ENCODE measurements at places on chromosomes 1 and 21. TPM values are rescaled to one million over a fixed set of nuclear protein-coding genes. Genes with fewer than 3 reads are reported as not detected.

GRCh38 chr1:245090491-245091090, 64.2 kb upstream of the KIF26B start:
- no peak for DNase-seq

GRCh38 chr1:109309347-109309746, 2.5 kb upstream of the MYBPHL start:
- no peak for DNase-seq

GRCh38 chr1:74452035-74452434, 60.4 kb downstream of the LRRC53 start:
- DNase-seq: no peak

GRCh38 chr1:60153961-60154360, 80.4 kb upstream of the C1orf87 start:
- DNase-seq: no peak

- no peak for DNase-seq
Observed at GRCh38 chr1:29385966-29386365, 149.6 kb downstream of the PTPRU start.

- no peak for DNase-seq
Observed at GRCh38 chr1:18530587-18531502, 50.1 kb downstream of the KLHDC7A start.

DNA sequence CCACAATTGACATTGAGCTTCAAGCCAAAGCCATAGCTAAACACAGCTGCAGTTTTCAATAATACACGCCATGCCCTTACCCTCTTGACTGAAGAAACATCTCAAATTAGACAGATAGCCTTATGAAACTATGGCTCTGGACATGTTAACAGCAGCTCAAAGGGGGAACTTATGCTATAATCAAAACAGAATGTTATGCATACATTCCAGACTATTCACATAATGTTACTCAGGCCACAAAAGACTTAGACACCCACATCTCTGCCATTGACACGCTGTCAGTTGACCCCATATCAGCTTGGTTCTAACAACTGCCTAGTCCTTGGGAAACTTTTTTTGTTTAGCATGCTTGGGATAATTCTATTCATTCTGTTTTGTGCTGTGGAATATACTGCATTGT, 2.3 kb upstream of the NENF start:
- DNase-seq: no peak

- DNase-seq: no peak
Observed at GRCh38 chr1:117826540-117827078, 102.8 kb downstream of the GDAP2 start.

- DNase-seq: no peak
Observed at GRCh38 chr1:115467196-115467595, 129.1 kb upstream of the NGF start.

GRCh38 chr21:32812035-32812434, 40.5 kb upstream of the PAXBP1 start:
- no peak for DNase-seq

GRCh38 chr1:164731161-164731876, 172.3 kb downstream of the PBX1 start:
- DNase-seq: no peak

DNA sequence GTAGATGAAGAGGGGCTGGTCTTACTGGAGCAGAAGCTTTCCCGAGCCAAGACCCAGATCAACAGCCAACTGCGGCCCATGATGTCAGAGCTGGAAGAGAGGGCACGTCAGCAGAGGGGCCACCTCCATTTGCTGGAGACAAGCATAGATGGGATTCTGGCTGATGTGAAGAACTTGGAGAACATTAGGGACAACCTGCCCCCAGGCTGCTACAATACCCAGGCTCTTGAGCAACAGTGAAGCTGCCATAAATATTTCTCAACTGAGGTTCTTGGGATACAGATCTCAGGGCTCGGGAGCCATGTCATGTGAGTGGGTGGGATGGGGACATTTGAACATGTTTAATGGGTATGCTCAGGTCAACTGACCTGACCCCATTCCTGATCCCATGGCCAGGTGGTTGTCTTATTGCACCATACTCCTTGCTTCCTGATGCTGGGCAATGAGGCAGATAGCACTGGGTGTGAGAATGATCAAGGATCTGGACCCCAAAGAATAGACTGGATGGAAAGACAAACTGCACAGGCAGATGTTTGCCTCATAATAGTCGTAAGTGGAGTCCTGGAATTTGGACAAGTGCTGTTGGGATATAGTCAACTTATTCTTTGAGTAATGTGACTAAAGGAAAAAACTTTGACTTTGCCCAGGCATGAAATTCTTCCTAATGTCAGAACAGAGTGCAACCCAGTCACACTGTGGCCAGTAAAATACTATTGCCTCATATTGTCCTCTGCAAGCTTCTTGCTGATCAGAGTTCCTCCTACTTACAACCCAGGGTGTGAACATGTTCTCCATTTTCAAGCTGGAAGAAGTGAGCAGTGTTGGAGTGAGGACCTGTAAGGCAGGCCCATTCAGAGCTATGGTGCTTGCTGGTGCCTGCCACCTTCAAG, 57.3 kb downstream of the LAMC2 start:
- DNase-seq: no peak

GRCh38 chr1:176416777-176417176, 46.2 kb upstream of the PAPPA2 start:
- no peak for DNase-seq

- no peak for DNase-seq
Observed at GRCh38 chr1:115880981-115881672, 40.2 kb upstream of the NHLH2 start.

DNA sequence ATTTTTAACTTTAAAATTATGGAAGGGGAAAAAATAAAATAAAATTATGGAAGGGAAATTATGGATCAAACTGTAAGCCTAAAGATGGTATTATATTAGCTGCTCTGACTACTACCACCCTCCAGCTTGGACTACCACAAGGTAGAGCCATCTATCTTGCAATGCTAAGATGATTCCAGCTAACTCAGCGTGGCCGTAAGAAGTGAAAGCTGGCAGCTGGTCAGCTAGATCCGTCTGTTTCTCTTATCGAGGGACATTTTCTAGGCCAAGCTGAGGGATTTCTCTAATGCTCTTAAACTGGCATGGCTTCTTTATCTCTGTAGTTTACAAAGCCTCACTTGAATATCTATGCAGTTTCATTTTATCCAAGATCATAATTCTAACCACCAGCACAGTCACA, 31.5 kb downstream of the LYST start:
- no peak for DNase-seq

DNA sequence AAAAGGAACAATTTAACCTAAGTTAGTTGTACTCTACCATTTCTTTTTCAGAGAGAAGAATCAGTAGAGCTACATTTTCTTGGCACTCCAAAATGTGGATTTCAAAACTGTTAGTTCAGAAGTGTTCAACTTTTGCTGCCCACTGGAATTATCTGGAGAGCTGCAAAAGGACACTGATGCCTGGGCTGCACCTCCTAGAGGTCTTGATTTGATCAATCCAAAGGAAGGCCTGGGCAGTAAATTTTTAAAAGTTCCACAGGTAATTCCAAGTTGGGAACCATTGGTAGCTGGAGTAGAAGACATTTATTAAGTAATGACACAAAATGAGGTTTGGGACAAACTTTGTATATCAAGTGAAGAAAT, 79.3 kb upstream of the HMCN1 start:
- DNase-seq: no peak

The CDK11A gene
- 25.8 TPM for total RNA-seq

The CDA gene
- 4.0 TPM for total RNA-seq

The TEDDM1 gene
- total RNA-seq: not detected

The CCDC185 gene
- not detected for total RNA-seq

The CFAP107 gene
- total RNA-seq: not detected

The CCDC27 gene
- not detected for total RNA-seq

The POLR3C gene
- total RNA-seq: 14.0 TPM

The CTNNBIP1 gene
- 19.3 TPM for total RNA-seq

The FBXO42 gene
- 14.1 TPM for total RNA-seq
